GM12865 (cell line): ENCODE measurements at places on chromosomes 2 and 18.

DNA sequence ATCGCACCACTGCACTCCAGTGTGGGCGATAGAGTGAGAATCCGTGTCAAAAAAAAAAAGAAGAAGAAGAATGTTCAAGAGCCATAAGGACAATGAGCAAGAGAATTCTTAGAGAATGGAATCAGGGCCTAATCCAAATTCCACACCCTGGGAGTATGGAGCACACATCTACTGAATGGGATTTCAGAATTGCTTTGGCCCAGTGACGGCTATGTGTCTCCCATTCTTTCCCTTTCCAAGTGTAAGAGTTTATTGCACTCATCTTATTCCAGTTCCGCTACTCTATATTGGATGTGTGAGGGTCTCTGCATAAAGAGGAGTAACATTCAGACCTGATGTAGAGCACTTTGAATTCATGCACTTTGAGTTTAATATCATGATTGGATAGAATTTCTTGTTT is 5.9 kb upstream of the RBM43 start:
- no peak for DNase-seq

DNA sequence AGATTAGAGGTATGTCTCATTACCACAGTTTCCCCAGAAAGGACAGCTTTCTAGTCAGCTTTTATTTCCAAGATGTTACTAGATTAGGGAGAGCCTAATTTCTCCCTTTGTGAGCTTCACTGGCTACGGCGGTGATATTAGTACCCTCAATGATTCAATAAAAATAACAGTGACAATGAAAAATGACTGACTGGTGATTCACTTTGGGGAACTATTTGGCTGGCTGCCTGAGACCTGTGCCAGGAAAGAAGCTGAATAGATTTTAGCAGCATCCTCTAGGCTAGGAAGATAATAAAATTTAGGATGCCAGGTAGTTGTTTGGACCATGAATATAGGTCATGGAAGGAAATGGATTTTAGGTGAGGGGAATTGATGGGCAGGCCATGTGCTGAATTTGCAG is 178.7 kb downstream of the FMNL2 start:
- DNase-seq, result no peak

DNA sequence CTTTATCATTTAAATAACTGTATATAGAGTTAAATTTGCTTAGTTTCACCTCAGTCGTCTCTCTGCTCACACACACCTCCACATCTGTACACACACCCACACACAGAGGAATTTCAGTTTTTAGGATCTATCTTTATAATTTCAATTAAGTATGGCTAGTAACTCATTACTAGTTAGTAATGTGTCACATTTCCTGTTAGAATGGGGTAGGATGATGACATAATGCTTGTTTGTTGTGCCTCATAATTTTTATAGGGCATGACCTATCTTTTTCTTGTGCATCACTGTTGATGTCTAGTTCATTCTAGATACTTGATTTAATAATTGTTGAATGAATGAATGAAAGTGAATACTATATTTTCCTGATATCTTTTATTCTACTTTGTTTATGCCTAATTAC is 108.6 kb downstream of the AGPS start:
- DNase-seq, result no peak

DNA sequence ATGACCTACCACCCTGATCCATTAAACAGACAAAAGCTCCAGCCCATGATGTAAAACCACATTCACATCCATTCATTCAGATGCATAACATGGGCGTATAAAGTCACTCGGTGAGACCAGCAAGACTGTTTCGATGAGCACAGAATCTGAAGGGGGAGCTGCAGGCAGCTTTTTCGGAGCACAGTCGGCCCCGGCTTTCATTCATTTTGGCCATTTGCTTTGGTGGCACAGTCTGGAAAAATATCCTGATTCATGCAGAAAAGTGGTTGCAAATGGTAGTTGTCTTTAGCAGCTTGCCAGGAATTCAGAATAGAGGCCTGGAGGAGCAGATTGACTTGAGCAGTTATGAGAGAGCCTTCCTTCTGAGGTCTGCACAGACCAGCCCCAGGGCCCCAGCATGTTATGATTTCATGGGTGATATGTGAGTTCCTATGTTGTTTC is 11.2 kb downstream of the ARID5A start:
- no peak for DNase-seq

GRCh38 chr2:55045780-55046179 is 4.5 kb downstream of the RTN4 start:
- DNase-seq, result no peak
